CD4-positive, alpha-beta T cell treated with Interleukin-10 for 1 hour (primary cell): ENCODE measurements at places on chromosomes 12 and 14.

DNA sequence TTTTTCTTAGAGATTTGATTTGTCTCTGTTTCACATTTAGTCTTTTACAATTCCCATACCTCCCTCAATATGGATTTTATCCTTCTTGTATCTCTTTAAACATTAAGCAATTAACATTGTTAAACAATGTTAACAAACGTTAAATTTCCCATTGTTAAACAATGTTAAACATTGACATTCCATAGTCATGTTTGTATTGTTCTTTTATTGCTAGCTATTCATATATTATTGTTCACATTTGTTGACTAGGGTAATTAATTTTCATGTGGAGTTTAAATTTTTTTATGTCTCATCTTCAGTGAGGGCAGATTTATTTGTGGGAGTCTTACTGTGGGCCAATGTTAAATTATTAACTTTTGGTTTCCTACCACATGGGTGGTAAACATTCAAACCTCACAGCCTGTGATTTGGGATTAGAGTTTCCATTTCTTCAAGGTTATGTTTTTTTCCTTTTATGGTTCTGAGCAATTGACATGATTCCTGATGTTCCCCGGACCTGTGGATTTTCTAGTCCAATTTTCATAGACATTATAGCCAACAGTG is 294.3 kb downstream of the ALG10B start:
- no peak for DNase-seq

GRCh38 chr12:19895246-19896020 is 456.1 kb downstream of the AEBP2 start:
- no peak for DNase-seq

GRCh38 chr12:109738209-109738608 is 24.6 kb downstream of the FAM222A start:
- DNase-seq, result no peak

DNA sequence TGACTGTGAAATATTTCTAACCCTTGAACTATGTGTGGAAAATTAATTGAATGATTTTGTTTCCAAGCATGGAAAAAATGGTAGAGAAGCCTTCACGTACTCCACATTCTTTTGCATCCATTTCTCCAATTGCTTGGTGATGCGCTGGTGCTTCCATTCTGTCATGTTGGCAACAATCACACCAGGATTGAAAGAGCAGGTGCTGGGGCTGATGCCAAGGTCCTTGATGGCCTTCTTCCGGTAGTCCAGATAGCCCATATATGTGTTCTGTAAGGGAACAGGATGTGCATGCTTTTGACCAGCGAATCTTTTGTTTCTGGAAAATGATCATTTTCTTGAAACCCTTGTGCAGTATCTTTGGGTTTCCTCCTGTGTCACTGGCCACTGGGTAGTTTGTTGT is 28.6 kb downstream of the TDG start:
- DNase-seq, result no peak

DNA sequence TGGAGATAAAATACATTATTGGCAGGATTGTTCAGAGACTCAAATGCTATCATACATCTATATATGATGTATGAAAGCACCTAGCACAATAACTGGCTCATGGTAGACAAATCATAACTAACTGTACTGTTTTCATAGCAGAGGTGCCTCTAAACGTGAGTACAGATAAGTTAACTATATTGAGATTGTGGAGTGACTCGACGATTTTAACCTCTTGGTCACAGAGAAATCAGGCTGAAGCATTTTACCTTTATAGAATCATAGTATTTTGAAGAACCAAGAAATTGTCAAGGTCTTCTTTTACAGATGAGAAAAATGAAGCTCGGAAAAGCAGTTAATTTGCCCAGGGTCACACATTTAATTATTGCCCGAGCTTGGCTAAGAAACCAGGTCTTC is 666 bp upstream of the DERA start:
- no peak for DNase-seq

DNA sequence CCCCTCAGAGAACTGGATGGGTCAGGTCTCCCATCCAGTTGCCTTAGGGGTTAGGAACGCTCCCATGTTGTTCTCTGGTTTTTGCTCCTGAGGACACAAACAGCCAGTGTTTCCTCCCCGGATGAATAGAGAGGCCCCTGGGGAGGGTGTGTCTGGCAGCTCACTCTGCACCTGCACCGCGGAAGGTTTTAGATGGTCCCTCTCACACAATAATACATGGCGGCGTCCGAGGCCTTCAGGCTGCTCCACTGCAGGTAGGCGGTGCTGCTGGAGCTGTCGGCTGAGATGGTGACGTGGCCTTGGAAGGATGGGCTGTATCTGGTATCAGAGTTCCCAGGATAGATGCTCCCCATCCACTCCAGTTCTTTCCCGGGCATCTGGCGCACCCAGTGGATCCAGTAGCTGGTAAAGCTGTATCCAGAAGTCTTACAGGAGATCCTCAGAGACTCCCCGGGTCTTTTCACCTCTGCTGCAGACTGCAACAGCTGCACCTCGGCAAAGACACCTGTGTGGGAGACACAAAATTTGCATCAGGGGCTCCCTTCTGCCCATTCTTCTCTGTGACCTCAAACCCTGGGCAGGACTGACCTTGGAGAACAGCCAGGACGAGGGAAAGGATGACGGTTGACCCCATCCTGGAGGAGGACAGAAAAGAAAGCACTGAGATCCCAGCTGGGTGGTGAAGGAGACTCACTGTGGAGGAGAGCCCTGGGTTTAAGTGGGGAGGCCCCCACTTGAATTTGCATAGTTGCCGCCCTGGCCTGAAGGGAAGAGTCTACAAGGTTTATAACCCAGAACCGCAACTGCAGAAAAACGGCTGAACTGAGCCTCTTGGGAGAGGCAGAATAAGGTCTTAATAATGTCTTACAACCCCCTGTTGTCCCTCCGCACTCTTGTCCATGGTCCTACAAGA is 1324.8 kb downstream of the TMEM121 start:
- DNase-seq, result no peak

GRCh38 chr12:32159925-32160324 is 53.3 kb downstream of the BICD1 start:
- no peak for DNase-seq

DNA sequence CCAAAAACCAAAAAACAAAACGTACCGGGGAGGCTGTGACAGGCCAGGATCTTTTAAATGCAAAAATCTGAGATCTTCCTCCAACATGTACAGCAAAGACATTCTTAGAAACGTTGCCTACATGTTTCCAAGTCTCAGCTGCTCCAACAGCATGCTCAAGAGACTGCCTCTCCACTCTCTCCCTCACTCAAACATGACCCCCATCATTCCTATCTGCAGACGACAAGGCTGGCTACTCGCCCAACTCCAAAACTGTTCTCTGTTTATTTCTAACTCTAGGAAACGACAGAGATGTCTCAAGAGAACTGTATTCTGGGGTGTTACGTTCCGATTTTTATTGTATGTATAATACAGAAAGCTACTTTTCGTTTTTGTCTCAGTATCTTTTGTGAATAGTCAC is 57.5 kb upstream of the TMCC3 start:
- no peak for DNase-seq

DNA sequence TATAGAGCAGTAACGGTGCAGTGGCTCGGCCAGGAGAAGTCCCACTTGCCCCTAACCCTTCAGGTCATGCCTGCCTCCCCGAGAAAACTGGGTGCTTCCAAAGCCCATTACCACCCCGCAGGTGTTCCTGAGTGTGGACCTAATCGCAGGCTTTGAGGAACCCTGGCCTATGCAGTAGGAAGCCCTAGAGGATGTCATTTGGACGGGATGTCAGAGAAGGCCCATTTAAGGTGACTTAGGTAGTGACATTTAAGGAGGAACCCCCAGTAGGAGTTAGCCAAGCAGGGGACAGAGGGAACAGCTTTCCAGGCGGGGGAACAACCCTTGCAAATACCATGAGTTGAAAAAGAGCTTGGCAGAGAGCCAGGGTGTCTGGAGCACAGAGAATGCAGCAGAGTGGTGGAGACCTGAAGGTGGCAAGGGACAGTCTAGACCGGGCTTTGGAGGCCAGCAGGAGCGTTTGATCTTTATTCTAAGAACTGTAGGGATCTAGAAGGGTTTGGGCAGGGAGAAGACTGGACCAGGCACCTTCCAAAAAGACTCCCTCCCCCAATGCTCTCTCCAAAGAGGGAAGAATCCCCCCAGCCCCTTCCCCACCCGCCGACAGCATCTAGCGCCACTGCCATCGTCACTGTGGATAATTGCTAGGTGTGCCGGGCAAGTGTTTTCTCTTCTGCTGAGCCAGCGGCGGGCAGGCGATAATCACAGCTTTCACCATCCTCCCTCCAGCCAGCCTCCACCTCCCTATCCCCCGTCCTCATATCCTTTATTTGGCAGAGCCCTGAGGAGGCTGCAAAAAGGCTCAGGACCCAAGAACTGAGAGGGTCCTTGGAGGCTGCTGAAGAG is 33.3 kb upstream of the BEGAIN start:
- no peak for DNase-seq

GRCh38 chr14:101233021-101233366 is 328.3 kb upstream of the DIO3 start:
- no peak for DNase-seq

DNA sequence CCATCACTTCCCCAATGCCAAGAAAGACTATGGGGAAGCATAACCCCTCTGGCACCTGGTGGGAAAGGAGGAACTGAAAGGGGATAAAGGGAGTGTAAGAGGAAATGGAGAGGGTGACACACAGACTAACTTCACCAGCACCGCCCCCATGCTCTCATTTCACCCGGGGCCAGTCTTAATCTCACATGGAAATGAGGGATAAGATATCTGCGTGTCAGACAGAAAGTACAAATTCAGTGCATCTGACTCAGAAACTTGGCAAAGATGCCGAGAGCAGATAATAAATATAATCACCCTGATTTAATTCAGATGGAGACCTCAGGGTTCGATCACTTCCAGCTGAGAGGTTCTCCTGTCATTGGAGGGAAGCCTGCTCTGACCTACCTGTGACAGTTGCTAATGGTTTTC is 191.6 kb downstream of the DUSP6 start:
- peak; percentile 14 for DNase-seq

GRCh38 chr14:64438181-64438841 is 27.0 kb upstream of the AKAP5 start:
- no peak for DNase-seq

DNA sequence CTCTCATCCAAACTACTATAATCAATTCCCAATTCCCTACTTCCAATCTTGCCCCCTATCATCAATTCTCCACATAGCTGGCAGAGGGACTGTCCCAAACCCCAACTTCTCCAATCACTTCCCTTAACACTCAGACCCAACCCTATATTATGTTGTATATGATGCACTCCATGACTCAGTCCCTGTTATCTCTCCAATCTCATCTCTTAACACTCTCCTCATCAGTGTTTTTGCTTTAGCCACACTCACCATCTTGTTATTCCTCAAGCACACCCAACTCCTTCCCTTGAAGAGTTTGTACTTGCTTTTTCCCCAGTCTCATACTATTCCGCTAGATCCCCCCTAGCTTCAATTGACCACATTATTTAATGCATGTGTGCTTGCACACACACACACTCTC is 4.9 kb downstream of the RHOJ start:
- DNase-seq, result no peak
